Tibial nerve (tissue), 4 donors: ENCODE measurements at places on chromosomes 4 and X. TPM values are rescaled to one million over a fixed set of nuclear protein-coding genes. Genes with fewer than 3 reads are reported as not detected.

The LUZP4 gene
- total RNA-seq = not detected

The FATE1 gene
- total RNA-seq = not detected

The OTUD6A gene
- not detected for total RNA-seq

The FGF2 gene
- total RNA-seq = 27.7 TPM

The TBC1D9 gene
- 20.1 TPM for total RNA-seq

The FAM47A gene
- not detected for total RNA-seq

The UGT2A1 gene
- total RNA-seq = not detected

The GASK1B gene
- 72.0 TPM for total RNA-seq

The S100P gene
- not detected for total RNA-seq

The AWAT2 gene
- total RNA-seq = not detected

The APELA gene
- total RNA-seq = not detected

The SAGE1 gene
- total RNA-seq = not detected

The SYTL5 gene
- 0.78 TPM for total RNA-seq

The GAGE12E gene
- not detected for total RNA-seq

The SPANXC gene
- total RNA-seq = not detected

The USP17L26 gene
- not detected for total RNA-seq

GRCh38 chr4:20532116-20532790, 168.0 kb upstream of the PACRGL start:
- H3K27me3 ChIP-seq = no peaks in the 10 kb centered on the region
- H3K36me3 ChIP-seq = no peaks in the 10 kb centered on the region
- DNase-seq = no peak
- H3K4me3 ChIP-seq = no peak overlapping the region
- H3K4me1 ChIP-seq = no peaks in the 10 kb centered on the region
- no peak overlapping the region for H3K27ac ChIP-seq

DNA sequence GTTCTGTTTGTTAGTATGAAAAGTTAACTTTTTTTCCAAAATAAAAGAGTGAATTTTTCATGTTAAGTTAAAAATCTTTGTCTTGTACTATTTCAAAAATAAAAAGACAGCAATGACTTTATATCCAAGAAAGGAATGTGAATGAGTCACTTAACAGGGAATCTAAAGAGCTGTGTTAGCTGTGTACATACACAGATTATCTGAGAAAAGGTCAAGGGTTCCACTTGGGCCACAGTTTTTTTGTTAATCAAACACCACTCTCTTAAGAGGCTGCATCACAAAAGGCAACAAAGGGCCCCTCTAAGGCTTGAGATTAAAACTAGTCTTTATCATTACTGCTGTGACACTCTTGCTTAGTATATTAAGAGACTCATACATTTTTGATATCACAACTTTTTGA, 82.1 kb downstream of the FIP1L1 start:
- H3K36me3 ChIP-seq = no peaks in the 10 kb centered on the region
- H3K27ac ChIP-seq = no peak overlapping the region
- no peak overlapping the region for H3K4me3 ChIP-seq
- H3K27me3 ChIP-seq = no peaks in the 10 kb centered on the region
- H3K4me1 ChIP-seq = no peaks in the 10 kb centered on the region

DNA sequence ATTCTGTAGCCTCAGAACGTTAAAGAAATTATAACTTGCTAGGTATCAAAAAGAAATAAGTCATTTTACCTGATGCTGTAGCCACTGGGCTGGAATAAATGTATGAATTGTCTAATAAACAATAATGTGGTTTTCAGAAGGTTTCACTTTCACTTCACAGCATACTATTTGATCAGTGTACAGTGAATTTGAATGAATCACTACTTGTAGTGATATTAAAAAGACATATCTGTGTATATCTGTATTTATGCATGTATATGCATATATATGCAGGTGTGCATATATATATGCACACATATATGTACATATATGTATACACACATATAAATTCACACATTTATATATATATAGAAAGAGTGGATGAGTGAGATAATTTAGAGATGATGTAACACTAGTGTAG, 440.0 kb upstream of the PCDH10 start:
- H3K27me3 ChIP-seq = no peaks in the 10 kb centered on the region
- H3K4me3 ChIP-seq = no peak overlapping the region
- H3K36me3 ChIP-seq = no peaks in the 10 kb centered on the region
- no peak for DNase-seq

DNA sequence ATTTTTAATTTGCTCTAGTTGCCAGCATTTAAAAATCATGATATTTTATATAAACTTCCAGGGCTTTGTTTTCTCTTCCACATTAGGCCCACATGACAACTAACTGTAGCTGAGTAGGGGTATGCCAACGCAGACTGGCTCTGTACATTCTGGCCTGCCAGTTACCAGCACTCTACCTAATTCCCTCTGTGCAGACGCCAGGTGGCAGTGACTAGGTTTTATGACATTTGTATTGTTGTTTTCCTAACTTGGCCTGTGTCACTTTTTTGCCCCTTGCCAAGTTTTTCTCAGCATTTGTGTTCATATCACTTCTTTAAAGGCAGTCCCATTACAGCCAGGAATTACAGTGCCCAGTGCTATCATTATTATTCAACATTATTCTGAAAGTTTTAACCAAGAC, 347.5 kb downstream of the NKX6-1 start:
- no peak overlapping the region for H3K4me3 ChIP-seq
- no peaks in the 10 kb centered on the region for H3K36me3 ChIP-seq
- H3K4me1 ChIP-seq = no peaks in the 10 kb centered on the region
- DNase-seq = no peak
- no peaks in the 10 kb centered on the region for H3K27me3 ChIP-seq

DNA sequence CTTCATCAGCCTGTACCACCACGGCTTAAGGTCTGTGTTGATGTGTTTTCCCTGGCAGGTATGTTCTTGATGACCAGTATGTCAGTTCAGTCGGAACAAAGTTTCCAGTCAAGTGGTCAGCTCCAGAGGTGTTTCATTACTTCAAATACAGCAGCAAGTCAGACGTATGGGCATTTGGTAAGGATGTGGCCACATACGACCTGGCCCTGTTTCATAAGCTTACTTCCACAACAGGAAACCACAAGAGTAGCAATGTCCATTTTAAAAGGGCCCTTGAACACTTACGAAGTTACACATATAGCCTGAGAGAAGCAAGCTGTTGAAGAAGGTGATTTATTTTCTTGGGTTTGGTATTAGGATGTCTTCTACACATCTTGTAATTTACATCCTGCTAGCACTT, 46.1 kb downstream of the BMX start:
- no peaks in the 10 kb centered on the region for H3K27me3 ChIP-seq
- no peak overlapping the region for H3K4me3 ChIP-seq
- DNase-seq = no peak
- H3K27ac ChIP-seq = no peak overlapping the region
- no peaks in the 10 kb centered on the region for H3K36me3 ChIP-seq

DNA sequence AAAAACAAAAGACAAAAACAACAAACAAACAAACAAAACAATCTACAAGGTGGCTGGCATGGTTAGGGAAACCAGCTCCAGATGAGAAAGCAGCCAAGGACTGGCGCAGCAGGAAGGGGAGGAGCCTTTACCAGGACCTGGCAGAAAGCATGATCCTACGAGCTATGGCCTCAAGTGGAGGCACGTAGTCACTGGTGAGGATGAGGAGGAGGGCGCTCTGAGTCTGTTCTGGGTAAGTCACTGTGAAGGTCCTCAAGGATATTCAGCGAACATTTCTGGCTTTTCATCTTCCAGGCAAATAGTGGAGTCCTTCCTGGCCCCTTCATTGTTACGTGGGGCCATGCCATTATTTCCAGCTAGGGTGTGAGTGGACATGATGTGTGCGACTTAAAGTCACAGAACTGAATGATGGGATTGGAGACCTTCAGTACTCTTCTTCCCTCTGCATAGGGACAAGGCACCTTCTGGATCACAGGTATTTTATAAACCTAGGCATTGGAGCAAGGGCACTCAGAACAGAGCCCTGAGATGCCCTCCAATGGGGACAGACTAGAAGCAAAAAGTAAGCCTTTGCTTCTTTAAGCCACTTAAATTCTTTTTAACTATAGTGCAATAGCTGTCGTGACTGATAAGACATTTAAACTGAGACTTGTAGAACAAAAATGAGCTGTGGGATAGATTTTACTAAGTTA, 771.3 kb downstream of the RAB28 start:
- H3K36me3 ChIP-seq = no peaks in the 10 kb centered on the region
- no peaks in the 10 kb centered on the region for H3K4me1 ChIP-seq
- no peaks in the 10 kb centered on the region for H3K27me3 ChIP-seq

DNA sequence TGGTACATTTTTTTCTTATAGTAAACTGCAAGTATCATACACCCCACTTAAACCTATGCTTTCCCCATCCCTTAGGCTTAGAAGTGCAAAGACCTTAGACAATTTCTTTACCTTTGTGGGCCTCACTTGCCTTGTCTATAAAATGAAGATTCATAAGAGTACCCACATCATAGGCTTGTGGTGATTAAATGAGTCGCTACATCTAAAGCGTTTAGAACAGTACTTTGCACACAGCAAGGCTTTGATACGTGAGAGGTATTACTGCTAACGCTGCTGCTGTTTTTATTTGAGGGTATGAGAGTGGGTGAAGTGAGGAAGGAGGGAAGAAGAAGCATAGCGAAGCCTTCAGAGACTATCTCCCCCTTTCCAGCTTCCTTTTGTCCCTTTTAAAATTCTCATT, 87.8 kb upstream of the RPS6KA3 start:
- no peaks in the 10 kb centered on the region for H3K36me3 ChIP-seq
- no peaks in the 10 kb centered on the region for H3K4me1 ChIP-seq
- H3K27ac ChIP-seq = no peak overlapping the region
- H3K4me3 ChIP-seq = no peak overlapping the region
- no peaks in the 10 kb centered on the region for H3K27me3 ChIP-seq

DNA sequence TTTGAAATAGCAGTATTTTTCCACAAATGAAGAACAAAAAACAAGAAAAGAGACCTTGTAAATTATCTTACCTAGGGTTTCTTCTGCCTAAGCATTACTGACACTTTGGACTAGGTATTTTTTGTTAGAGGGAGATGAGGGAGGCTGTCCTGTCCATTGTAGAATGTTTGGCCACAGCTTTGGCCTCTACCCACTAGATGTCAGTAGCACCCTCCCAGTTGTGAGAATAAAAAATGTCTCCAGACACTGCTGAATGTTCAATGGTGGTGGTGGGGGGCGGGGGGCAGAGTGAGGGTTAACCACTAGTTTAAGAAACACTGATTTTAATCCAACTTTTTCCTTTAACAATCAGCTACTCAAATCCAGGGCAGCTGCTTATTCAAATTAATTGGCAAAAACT, 25.8 kb downstream of the OTUD4 start:
- H3K4me1 ChIP-seq = no peaks in the 10 kb centered on the region
- peaks cover 56% of the 10 kb centered on the region for H3K36me3 ChIP-seq
- no peak overlapping the region for H3K27ac ChIP-seq
- no peak overlapping the region for H3K4me3 ChIP-seq
- DNase-seq = no peak
- no peaks in the 10 kb centered on the region for H3K27me3 ChIP-seq

DNA sequence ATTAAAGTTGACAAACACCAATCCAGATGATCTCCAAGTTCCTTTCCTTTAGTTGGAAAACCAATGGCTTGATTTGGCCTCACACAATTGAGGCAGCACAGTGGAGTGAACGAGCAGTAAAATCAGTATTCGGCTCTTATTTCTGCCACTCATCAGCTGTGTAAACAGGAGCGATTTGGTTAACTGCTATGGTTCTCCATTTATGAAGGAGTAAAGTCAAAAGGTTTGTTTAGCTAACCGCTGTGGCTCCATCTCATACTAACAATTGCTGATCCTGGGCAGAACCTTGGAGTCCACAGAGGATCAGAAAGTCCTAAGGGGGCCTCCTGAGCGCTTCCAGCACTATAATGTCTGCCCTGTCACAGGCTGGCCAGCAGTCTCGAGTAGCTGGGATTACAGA, 54.5 kb upstream of the EXOC1L start:
- DNase-seq = no peak
- no peaks in the 10 kb centered on the region for H3K27me3 ChIP-seq
- no peaks in the 10 kb centered on the region for H3K4me1 ChIP-seq

DNA sequence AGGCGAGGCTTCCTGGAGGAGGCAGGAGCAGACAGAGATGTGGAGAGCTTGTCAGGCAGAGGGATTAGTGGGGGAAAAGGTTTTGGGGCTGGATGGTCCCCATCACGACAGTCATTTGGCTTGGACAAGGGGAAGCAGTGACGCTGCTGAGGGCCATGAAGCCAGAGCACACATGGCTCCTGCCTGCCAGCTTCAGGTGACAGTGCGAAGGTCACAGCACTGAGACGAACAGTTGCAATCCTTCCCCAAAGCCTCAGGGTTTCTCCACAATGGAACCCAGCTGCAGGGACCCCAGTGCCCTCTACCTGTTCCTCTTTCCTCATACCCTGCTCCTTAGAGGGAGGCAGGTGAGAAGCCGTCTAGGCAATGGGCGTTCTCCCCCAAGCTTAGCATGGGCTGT, 110.3 kb downstream of the DRD5 start:
- H3K27ac ChIP-seq = no peak overlapping the region
- no peaks in the 10 kb centered on the region for H3K36me3 ChIP-seq
- H3K27me3 ChIP-seq = no peaks in the 10 kb centered on the region
- no peaks in the 10 kb centered on the region for H3K4me1 ChIP-seq
- DNase-seq = no peak

DNA sequence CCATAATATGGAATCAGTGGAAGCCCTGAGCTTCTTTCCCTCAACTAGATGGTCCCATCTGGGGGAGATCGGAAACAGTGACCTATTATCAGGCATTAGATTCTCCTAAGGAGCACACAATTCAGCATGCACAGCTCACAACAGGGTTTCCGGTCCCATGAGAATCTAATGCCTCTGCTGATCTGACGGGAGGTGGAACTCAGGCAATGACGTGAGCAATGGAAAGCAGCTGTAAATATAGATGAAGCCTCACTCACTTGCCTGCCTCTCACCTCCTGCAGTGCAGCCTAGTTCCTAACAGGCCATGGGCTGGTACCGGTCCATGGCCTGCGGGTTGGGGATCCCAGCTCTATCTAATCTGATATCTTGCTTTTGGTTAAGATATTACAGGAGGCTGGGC, 88.9 kb downstream of the COX7B2 start:
- H3K4me3 ChIP-seq = no peak overlapping the region
- no peak overlapping the region for H3K27ac ChIP-seq
- no peaks in the 10 kb centered on the region for H3K4me1 ChIP-seq
- no peaks in the 10 kb centered on the region for H3K27me3 ChIP-seq
- no peak for DNase-seq
- no peaks in the 10 kb centered on the region for H3K36me3 ChIP-seq

GRCh38 chr4:73443224-73443623, 7.2 kb downstream of the AFP start:
- H3K4me1 ChIP-seq = no peaks in the 10 kb centered on the region
- H3K36me3 ChIP-seq = no peaks in the 10 kb centered on the region
- H3K27me3 ChIP-seq = no peaks in the 10 kb centered on the region
- no peak for DNase-seq
- H3K27ac ChIP-seq = no peak overlapping the region

GRCh38 chr4:124459941-124460310, 252.6 kb downstream of the ANKRD50 start:
- H3K4me3 ChIP-seq = no peak overlapping the region
- H3K4me1 ChIP-seq = peaks cover 7% of the 10 kb centered on the region
- no peaks in the 10 kb centered on the region for H3K27me3 ChIP-seq
- H3K27ac ChIP-seq = no peak overlapping the region

DNA sequence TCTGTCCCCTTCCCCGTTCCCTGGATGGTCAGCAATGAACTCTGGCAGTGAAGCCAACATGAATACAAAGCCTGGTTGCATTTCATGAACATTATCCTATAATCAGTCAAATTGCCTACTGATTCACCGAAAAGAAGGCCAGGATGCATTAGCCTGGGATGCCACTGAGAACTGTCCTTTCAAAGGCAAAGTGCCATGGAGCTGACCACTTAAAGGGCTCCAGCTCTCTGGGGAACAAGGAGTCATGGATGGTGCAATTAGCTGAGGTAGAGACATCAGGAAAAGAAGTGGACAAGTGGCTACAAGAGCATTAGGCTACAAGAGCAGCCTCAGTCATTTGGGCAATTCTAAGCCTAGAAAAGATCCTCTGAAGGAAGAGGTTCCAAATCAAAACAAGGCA, 69.0 kb downstream of the PARM1 start:
- no peak for DNase-seq
- H3K27ac ChIP-seq = no peak overlapping the region
- no peaks in the 10 kb centered on the region for H3K4me1 ChIP-seq
